ENCODE measurements at places on chromosomes 16 and 17.

DNA sequence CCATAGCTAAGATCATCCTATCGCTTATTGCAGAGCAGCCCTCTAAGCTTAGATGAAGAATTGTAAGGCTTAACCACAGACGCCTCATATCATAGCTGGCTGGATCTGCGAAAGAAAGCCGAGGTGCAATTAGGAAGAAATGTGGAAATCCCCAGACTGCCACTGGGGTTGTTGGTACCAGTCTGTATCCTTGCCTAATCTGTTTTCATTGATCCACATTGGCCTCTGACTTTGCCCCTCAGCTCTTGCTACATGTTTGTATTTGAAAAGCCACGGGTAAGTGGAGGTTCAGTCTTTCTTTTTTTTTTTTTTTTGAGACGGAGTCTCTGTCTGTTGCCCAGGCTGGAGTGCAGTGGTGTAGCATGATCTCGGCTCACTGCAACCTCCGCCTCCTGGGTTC lies 48.9 kb downstream of the TANGO6 start:
- DNase-seq = no peak

DNA sequence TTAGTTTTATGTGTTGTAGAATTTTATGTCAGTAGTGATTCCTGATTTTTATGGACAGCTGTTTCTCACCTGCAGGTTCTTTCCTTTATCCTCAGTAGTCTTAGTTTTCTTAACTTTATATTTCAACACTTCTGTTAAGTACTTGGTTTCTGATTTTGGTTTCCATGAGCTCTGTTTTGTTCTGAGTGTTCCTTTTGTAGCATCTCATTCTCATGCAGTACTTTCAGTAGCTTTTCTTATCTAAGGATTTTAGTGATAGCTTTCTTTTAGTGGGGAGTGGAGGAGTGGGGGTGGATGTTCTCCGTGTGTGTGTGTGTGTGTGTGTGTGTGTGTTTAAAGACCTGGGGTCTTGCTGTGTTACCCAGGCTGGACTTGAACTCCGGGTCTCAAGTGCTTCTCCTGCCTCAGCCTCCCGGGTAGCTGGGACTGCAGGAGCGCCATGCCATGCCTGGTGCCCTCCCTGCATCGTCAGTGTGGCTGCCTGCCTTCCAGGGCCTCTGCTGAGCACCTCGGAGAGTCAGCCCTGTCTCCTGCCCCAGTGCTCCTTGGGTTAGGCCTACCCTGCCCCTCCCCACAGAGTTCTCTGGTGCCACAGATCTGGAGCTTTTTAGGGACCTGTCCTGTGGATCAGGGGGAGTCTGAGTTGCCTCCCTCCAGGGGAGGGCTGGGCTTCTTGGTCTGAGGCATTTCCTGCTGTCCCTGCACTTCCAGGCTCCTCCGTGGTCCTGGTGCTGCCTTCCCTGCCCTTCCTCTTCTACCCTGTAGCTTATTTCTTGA lies 4.3 kb upstream of the ZNF750 start:
- DNase-seq = no peak

DNA sequence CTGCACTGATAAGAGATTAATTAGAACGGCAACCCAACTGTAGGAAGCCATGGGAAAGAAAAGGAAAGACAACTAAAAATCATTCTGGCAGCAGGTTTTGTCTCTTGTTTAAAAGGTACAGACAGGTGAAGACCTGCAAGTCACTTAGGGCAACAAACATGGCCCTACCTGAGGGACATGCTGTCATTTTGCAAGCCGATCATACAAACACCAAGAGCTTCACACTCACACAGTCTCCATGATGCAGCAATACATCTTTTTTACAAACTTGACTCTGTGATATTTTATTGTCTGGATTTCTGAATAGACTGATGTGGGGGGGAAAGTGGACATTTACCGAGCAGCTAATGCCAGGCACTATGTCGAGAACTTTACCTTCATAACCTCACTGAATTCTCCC lies 101.8 kb downstream of the PARN start:
- no peak for DNase-seq

- DNase-seq = no peak
Measured at GRCh38 chr17:76145231-76146052, 4.4 kb upstream of the FOXJ1 start.

All from D721Med (cell line).